H54 (cell line): ENCODE measurements at places on chromosomes 12 and 14.
A peak's percentile ranks its signal among the peaks of the same experiment; 100 is the strongest.

GRCh38 chr14:100567009-100567876 is 20.0 kb downstream of the BEGAIN start:
- DNase-seq = no peak

GRCh38 chr14:81632157-81632556 is 98.5 kb upstream of the SEL1L start:
- DNase-seq = no peak

DNA sequence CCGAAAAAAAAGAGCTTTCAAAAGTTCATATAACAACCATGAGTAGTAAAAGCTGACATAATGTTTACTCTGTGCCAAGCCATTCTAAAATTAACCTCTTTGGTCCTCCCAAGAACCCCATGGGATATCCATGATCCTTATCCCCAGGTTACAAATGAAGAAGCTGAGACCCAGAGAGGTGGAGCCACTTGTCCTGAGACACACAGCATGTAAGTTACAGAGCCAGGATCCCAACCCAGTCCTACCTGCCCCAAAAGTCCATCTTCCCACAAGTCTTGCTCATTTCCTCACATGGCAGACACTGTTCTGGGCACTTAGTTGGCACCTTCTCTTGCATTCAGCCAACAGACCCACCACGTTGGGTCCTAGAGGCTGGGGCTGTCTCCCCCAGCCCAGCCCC is 37.1 kb downstream of the TRPV4 start:
- no peak for DNase-seq

GRCh38 chr12:86721713-86722397 is 465.7 kb upstream of the MGAT4C start:
- no peak for DNase-seq

DNA sequence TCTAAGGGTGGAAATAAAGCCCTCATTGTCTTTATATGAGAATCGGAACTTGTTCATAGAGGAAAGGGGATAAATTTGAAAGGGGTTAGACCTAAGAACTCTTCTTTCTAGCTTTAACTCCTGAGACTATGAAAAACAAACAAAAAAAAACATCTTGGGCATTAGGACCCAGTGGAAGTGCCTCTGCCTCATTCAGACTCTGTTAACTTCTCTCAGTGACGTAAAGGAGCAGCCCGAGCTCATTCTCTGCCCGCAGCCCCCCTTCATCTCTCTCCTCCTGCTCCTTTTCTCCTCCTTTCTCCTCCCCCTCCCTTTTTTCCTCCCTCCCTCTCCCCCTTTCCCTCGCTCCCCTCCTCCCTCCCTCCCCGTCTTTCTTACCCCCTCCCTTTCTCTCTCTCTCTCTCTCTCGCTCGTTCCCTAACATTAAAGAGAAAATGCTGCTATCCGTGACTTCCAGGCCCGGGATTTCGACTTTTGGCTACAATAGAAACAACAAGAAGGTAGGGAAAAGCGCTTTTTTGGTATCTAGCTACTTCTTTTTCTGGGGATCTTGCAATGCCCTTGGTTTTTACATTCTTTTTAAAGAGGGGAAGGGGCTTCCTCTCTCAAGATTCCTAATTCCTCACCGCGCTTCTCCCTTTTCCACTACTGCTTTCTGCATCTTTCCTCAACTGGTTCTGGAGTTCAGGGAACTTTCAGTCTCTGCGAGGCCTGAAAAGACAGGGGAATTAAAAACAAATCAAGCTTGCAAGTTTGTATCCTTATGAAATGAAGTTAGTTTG is at the start of gene RBMS2:
Gene RBMS2 (plus strand): TSS at position 231 of the 782 bp plus-strand sequence. CDS start 204 bp downstream, at position 435.
- peak; percentile 50 for DNase-seq

DNA sequence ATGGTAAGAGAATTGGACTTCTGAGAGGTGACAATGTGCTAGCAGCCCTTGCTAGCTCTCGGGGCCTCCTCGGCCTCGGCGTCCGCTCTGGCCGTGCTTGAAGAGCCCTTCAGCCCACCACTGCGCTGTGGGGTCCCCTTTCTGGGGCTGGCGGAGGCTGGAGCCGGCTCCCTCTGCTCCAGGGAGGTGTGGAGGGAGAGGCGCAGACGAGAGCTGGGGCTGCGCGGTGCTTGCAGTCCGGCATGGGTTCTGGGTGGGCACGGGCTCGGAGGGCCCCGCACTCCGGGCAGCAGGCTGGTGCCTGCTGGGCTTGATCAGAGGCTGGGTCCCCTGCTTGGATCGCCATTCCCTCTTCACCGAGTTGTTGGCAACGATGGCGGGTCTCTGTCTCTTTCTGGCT is 226.4 kb upstream of the AMIGO2 start:
- DNase-seq = no peak

- DNase-seq = no peak
Measured at GRCh38 chr14:92797935-92798653, 4.0 kb downstream of the GOLGA5 start.

DNA sequence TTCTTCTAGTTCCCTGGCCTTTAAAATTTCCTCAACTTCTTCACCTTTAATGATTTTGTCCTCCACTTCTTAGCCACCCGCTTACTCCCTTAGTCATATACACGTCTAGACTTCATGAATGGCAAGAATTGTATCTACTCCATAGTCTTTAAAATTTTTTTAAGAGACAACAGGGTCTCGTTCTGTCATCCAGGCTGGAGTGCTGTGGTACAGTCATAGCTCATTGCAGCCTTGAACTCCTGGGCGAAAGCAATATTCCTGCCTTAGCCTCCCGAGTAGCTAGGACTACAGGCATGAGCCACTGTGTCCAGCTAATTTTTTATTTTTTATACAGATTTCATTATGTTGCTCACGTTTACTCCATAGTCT is 47.9 kb downstream of the BBS10 start:
- no peak for DNase-seq

GRCh38 chr14:90274019-90274418 is 17.7 kb downstream of the PSMC1 start:
- DNase-seq = no peak
